Activated T-cell treated with anti-CD3 and anti-CD28 coated beads for 48 hours (primary cell): ENCODE measurements at places on chromosomes 12 and 14.

DNA sequence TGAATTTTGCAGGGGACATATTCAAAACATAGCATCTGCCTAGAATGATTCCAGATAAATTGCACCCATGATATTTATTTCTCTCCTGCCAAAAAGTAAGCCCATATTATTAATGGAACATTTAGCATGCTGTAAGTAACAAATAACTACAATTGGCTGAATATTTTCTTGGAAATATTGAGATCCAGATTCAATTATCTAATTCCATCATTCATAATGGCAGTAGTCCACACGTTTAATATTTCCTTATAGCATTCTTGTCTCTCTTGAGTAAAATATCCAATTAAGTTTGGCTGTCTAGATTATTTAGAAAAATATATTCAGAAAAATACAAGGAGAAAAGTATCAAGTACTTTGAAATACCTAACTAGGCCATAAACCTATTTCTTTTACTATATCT lies 157.5 kb downstream of the FLRT2 start:
- DNase-seq = no peak

DNA sequence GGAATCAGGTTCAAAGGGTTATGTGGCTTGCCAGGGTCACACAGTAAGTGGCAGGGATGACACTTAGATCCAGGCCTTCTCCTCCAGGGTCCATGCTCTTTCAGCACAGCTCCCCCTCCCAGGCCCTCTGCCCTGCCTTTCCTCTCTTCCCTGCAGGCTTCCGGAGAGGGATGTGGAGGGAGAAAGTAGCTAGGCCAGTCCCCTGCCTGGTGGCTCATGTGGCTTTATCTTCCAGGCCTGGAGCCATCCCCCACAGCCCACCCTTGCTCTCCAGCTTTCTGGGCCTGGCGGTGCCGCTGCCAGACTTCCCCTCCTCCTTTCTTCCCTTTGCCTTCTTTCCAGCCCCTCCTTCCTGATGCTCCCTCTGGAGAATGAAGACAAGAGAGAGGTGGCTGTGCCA lies 1.7 kb downstream of the PSMB11 start:
- DNase-seq = no peak

- DNase-seq = no peak
Observed at GRCh38 chr12:130988261-130988660, 34.6 kb downstream of the ADGRD1 start.

DNA sequence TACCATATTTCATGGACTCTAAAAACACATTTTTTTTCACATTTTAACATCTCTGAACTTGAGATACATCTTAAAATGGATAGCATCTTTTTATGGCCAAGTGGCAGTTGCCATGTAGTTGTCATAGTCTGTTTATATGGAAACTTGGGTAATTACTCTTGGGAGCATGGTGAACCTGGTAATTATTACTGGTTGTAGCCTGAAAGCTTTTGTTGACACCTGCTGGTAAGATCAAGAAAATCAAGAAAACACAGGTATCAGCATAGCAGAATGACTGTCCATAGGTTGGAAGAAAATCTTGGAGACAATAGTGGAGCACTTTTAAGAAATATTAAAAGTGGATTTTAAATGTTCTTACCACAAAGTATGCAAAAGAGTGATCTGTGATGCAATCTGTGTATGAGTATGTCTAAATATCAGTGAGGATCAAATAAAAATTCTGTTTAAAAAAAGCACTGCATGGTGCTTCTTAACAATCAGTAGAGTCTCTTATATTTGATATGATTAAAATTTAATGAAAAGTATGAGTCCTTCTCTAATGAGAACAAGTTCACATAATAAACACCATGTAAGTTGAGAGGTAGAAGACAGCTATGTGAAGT lies 44.2 kb downstream of the TTC8 start:
- no peak for DNase-seq

- no peak for DNase-seq
Observed at GRCh38 chr14:54762296-54762695, 140.3 kb downstream of the GCH1 start.

- DNase-seq = no peak
Observed at GRCh38 chr12:106093246-106093645, 45.5 kb downstream of the NUAK1 start.

- DNase-seq = no peak
Observed at GRCh38 chr12:90854136-90854689, 100.8 kb downstream of the CCER1 start.

DNA sequence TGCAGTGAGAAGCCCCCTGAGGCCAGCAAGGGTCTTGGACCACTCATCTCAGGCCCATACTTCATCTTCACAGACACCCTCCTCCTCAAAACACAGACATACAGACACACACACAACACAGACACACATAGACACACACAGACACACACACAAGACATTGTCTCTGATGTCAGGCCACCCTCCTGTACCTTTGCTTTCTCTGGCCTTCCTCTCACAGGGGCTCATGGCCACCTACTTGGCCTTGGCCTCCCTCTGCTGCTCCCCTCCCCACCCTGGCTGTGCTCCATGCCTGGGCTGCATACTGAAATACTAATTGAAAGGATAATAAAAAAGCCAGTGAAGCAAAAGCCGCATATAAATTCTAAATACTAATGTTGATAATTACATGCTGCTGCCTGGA lies 1.6 kb upstream of the SYNDIG1L start:
- no peak for DNase-seq

DNA sequence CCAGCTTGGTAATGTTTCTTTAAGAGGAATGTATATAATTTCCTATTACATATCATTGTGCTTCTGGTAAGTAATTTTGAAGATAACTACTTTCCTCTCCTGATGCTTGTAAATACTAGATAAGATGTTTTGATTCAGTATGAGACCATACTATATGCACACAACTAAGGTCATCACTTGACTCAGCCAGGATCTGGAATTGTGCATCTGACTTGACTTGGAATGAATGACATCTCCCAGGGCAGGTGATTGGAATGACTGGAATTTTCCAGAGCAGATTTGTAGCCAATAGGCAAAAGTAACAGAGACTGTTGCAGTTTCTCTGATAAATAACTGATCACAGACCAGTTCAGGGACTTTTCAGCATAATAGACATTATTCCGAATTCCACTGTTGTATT lies 11.1 kb downstream of the BEST3 start:
- DNase-seq = no peak

- no peak for DNase-seq
Observed at GRCh38 chr14:51862176-51862796, 1.9 kb downstream of the GNG2 start.

DNA sequence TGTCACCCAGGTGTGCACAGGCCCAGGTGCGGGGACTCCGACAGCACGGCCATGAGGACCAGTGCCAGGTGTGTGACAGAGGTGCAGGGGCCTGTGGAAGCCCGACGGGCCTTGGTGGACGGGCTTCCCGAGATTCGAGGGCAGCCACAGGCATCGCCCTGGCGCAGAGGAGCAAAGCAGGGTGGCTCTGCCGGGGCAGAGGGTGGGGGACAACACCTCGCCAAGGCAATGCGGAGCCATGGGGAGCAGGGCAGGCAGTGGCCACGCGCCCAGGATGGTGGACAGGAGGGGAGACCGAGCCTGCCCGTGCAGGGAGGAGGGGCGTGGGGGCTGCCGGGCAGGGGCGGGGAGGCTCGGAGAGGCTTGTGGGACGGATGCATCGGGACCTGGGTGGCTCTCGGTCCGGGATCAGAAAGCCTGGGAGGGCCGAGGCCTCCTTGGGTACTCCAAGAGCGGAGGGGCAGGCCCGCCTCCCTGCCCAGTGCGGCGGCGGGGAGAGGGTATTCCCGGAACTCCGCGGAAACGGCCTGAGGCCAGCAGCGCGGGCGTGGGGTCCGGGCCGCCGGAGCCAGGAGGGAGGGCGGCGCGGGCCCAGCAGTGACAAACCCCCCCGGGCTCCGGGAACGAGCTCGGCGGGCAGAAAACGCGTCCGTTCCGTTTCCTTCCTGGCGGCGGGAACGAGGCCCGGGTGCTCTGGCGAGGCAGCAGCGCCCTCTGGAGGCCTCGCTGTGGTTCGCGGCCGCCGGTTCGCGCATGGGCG lies 1.6 kb downstream of the TMEM121 start:
- peak; percentile 82 for DNase-seq
